ENCODE measurements at places on chromosomes 6 and 20.

DNA sequence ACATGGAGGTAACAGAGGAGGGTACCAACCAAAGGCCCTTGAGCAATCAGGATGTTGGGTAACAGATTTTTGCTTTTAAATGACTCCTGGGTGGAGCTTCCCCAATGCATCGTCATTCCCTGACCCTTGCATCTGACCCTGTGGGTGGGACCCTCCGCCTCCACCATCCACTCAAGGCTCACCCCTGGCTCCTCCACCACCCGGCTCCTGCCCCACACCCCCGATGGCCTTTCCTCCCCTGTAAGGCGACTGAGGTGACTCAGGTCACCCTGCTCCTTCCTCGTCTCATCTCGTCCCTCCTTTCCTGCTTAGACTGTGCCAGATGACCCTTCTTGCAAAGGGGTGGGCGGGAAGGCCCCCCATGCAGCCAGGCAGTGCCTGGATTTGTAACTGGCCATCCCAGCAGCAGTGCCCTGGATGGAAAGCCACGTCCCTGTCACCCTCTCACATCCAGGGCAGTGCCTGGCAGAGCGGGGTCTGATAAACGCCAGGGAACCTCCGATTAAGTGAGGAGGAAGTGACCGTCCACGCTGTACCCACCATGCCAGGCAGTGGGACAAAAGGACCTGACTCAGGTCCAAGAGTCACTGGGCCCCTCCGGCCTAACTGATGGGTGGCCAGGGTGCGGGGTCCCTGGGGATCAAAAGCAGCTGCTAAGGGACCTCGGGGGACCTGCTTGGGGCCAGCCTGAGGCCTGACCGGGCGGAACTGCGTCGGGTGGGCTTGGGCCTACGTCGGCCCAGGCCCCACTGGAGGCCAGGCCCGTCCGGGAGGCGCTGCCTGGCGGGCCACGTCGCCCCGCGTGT lies 624 bp upstream of the NPEPL1 start:
- peak; percentile 54 for DNase-seq

DNA sequence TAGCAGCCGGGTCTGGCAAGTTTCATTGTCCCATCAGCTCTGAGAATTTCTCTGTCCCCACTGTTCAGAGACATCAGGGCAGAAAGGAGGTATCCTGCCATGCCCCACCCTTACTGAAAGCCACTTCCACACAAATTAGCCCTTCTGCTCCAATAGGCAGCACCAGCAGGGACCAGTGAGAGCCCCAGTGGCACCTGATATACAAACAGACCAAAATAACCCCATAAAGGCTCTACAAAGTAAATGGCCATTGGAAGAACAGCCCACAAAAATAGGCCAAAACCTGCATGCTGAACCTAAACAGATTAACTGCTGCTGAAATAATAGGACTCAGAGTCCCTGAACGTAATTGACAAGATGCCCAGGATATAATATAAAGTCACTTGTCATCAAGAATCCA lies 199.9 kb downstream of the TMEM200A start:
- no peak for DNase-seq

- peak; percentile 73 for DNase-seq
These were observed 29.7 kb downstream of the RPP40 start for GRCh38 chr6:4973982-4974745.

- no peak for DNase-seq
These were observed 61.2 kb upstream of the CDYL start for GRCh38 chr6:4714961-4715501.

- DNase-seq = no peak
These were observed 221.3 kb downstream of the ERMARD start for GRCh38 chr6:169972736-169973135.

- peak; percentile 24 for DNase-seq
These were observed 19.5 kb upstream of the MAS1 start for GRCh38 chr6:159871241-159871640.

DNA sequence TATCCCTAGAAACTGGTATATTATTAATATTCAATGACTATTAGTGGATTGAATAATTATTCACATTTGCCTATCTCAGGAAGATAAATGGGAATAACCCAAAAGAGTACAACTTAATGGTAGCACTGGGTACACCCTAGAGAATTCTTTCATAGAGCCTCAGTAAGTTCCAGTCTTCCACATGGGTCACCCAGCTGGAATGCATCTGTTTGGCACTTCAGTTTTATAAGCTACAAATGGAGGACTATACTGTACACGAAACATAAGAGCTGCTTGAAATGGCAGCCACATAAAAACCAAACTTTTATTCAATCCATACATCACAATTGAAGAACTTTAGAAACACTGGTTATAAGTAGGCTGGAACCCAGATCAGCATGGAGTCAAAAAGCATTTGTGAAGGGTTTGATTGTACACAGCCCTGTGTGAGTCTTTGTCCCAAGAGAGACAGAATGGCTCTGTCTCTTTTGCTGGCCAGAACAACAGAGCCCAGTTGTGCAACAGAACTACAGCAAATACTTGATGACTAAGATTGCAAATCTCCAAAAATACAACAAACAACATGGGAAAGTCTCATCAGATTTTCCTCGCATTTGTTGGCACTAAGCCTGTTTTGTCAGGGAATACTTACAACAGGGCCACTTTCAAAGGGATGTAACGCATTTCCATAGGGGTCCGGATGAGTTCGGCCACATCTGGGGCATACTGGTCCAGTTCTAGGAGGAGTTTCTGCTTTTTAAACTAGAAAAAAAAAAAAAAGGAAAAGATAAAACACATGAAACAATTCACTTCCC lies 39.5 kb downstream of the PIGU start:
- peak; percentile 92 for DNase-seq

GRCh38 chr6:129651291-129651691 lies 58.7 kb downstream of the ARHGAP18 start:
- peak; percentile 34 for DNase-seq

GRCh38 chr20:25037288-25038102 lies 20.4 kb downstream of the ACSS1 start:
- DNase-seq = peak; percentile 33

DNA sequence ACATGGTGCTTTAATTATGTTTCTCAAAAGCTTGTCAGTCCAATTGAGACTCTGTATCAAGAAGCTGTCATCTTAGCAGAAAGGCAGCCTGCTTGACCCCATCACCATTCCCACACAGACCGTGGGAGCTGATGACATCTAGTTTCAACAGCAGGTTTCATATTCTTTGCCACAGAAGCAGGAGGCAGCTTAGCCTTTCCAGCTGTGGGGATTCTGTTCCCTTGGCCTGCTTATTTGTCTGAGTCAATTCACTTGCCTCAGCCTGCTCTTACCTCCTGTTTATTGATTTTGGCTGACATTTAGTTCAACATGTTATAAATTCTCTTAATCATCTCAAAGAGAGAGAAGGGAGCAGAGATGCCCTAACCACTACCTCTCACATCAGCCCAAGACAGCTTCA lies 527.7 kb downstream of the ADGRB3 start:
- DNase-seq = peak; percentile 10

- DNase-seq = no peak
These were observed 27.4 kb upstream of the KHDC1 start for GRCh38 chr6:73290435-73290834.

DNA sequence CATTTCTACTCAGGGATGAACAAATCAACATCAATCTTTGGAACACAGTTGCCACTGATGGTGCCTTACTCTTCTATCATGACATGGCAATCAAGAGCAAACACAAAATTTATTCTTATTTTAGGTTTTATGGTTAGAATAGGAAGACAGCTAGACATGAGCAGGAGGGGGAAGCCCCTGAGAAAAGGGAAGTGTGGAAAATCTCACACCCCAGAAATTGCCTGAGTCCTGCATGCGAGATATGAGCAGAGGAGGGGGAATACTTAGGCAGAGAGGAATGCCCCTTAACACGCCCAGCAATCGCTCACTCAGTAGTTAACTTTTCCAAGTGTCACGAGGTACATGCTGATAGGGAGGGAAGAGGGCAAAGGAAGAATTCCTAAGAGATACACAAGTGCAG lies 79.3 kb downstream of the PLG start:
- DNase-seq = no peak

GRCh38 chr6:5518936-5519491 lies 257.7 kb downstream of the FARS2 start:
- DNase-seq = no peak

GRCh38 chr6:6924708-6925107 lies 183.1 kb upstream of the RREB1 start:
- no peak for DNase-seq

DNA sequence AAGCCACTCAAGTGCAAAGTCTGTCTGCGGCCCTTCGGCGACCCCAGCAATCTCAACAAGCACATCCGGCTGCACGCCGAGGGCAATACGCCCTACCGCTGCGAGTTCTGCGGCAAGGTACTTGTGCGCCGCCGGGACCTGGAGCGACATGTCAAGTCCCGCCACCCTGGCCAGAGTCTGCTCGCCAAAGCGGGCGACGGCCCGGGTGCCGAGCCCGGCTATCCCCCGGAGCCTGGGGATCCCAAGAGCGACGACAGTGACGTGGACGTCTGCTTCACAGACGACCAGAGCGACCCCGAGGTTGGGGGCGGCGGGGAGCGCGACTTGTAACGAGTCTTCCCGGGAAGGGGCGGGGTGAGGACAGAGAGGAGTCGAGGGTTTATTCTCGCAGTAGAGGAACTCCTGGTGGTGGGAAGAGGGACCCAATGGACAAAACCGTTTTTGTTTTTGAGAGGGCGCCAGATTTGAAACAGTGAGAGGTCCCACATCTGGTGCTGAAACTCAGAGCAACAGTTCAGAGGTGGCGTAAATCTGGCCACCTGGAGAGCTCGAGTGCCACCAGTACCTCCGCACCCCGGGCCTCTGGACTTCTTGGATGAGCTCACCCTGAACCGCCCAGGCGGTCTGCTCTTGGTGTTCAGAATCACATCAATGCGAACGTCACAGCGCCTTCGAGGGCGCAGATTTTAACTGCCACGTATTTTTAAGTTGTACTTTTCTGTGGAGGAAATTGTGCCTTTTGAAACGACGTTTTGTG lies 8.0 kb downstream of the PRDM13 start:
- DNase-seq = no peak

DNA sequence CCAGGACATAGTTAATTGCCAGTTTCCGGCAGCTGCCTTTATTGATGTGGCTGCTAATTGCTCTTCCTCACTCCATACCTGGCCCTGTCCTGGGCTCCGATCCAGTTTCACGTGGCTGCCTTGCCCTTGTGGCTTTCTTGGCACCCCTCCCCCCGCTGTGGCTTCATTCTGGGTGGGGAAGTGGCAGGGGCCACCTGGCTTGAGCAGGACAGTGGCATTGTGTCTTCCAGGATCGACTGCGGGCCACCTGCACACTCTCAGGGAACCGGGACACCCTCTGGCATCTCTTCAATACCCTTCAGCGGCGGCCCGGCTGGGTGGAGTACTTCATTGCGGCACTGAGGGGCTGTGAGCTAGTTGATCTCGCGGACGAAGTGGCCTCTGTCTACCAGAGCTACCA lies 10.8 kb downstream of the MAVS start:
- no peak for DNase-seq
